ENCODE measurements at places on chromosomes 11 and 22.
A peak's percentile ranks its signal among the peaks of the same experiment; 100 is the strongest.

- no peak for DNase-seq
These were observed 7.2 kb downstream of the PIWIL4 start for GRCh38 chr11:94574193-94574961.

DNA sequence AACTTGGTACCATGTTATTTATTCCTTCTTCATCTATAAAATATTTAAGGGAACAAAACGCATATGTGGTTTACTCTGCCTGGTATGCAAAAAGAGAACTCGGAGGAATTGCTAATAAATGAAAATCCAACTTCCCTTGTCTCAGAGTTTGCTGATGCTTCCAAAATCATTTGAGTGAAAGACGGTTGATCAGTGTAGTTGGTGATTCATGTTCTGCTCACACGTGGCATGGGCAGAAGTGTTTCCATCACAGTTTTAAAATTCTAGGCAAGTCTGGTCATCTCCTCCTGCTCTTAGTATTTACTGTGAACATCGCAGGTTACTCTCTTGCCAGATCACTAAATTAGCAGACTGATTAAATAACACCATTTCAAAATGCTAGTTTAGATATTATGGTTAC, 11.9 kb upstream of the PARVB start:
- DNase-seq: no peak

DNA sequence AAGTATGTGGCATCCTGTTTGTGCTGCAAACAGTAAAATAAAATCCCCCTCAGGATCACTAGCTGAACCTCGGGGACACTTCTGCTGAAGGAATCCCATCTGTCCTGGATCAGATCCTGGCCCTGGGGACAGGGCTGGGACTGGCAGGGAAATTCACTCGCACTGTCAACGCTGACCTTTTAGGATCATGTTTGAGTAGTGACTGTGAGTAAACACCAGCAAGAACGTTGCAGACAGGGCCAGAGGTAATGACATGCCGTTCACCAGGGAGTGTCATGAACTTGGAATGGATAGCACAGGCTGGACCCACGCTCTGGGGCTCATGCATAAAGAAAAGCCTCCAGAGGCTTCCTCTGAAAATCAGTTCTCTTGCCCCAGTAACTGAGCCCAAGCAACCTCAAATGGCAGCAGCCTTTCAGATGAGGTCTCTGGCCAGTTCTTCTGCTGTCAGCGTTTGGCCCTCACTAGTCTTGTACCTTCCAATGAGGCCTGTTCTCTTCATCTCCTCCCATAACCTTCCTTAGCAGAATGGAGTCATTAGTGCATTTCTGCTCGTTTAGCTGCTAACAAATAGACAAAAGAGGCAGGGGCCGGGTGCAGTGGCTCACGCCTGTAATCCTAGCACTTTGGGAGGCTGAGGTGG, 51.0 kb upstream of the BARX2 start:
- DNase-seq: no peak

DNA sequence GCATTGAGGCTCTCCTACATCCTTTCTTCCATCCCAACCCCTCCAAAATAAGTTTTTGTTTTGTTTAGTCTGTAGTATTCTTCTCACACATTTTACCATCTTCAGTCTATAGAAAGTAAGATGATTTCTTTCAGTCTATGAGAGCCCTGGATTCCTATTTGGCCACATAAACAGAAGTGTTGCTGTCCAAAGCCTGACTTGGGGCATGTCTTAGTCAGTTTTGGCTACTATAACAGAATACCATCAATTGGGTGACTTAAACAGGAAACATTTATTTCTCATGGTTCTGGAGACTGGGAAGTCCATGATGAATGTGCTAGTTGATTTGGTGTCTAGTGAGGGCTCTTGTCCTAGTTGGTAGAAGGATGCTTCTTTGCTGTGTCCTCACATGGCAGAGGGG, 146.8 kb upstream of the DDI1 start:
- DNase-seq: no peak

DNA sequence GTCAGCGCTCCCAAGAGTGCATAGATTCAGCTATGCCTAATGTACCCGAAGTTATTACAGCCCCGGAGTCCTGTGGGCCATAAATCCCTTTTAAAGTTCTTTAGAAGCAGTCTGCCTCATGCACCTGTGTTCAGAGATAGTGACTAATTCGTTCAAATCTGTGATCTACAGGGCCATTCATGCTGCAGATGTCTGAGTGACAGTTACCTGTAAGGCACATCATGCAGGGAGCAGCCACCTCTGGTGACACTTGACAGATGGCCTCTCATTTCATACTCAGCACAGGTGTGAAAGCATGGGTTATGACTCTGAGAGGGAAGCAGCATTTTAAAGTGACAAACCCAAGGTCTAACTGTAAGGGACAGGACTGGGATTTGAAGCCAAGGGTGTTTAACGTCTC, 2.4 kb upstream of the E2F8 start:
- DNase-seq: no peak

- DNase-seq: peak; percentile 71
These were observed 11.8 kb downstream of the TIGD3 start for GRCh38 chr11:65366340-65366773.

GRCh38 chr11:8566613-8567210, 27.3 kb downstream of the STK33 start:
- no peak for DNase-seq

GRCh38 chr11:94066901-94067429, 45.8 kb downstream of the HEPHL1 start:
- no peak for DNase-seq

GRCh38 chr22:45814198-45814597, 142.6 kb downstream of the ATXN10 start:
- no peak for DNase-seq

DNA sequence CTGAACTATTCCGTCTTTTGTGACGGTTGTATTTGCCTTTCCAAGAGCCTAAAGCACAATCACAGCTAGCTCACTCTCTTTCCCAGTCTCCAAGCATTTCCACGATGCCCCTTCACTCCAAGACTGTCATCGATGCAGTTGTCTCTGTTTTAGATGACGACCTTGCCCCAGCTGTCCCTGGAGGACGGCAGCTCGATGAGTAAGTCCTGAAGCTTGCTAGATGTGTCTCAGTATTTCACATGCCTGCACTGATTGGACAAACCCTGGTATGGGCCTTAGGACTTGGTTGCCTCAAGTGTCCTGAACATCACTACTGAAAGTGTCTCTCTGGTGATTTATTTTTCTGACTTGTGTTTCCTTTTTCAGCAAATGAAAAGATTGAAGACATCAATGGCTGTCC, 129.9 kb downstream of the NAV2 start:
- DNase-seq: no peak

DNA sequence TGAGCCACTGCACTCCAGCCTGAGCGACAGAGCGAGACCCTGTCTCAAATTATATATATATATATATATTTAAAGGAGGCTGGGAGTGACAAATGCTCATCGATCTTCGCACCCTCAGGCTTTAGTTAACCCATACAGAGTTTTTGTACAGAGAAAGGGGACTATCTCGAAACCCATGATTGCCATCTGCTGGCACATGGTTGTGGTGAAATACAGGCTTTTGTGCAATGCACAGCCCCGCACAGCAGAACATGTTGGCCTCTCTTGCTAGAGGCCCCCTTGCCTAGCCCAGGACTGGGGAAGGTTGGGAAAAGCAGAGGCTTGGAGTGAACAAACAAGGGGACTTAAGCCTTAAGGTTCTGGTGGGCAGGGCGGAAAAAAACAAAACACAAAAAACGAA, 3.6 kb downstream of the MYBPC3 start:
- no peak for DNase-seq

DNA sequence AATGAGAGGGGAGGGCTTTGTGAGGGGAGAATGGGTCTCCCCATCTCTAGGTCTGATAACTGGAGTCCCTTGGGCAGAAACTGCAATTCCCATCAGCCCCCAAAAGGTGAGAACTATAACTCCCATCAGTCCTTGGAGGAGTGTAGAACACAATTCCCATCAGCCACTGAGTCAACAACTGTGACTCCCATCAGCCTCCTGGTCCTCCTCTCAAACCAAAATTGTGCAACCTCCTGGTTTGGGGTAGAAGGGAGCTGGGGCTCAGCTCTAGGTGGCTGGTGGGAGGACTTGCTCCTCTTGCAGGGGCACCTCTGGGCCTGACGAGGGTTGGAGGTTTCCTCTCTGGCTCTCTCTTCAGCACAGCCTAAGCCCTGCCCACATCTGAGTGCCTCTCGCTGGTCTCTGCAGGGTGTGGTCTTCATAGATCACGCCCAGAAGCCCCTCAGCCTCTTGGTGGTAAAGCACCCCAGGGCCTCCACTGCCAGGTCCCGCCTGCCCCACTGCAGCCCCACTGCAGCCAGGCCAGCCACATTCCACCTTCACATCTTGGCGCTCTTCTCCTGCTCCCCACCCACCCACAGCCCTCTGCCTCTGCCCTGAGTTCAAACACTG, 18.5 kb downstream of the SLC22A12 start:
- DNase-seq: no peak

Measured in naive thymus-derived CD8-positive, alpha-beta T cell (primary cell).